ENCODE measurements at places on chromosomes 6 and 20.

DNA sequence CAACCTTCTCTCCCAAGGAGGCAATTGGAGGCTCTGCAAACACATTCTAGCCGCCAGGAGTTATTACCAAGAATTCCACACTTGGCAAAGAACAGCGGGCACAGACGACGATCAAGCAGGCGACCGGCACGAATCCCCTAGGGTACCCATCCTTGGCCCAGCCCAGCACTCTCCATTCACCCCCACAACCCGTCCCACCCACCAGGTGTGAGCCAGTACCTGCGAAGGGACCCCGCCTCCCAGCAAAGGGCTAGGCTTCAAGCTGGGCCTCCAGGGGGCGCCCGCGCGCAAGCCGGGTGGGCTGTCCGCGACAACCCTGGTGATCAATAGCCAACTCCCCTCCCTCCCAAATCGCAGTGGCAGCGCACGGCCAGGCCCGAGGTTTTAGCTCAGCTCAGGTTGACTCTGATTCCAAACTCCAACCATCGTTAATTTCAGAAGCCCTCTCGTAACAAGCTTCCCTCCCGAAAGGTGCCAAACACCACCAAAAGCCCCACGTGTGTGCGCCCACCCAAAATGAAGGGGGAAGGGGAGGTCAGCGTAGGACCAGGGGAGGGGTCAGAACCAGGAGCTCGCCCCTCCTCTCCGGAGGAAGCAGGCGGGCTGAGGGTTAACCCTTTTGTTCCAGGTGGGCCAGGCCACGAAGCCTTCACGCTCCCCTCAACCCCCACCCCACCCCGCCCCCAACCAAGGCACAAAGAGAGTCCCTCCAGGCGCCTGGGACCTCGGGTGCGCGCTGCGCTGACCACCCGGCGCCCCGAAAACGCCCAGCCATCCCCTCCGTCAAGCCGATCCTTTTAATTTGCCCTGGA lies 2.1 kb downstream of the SALL4 start:
- no peak for DNase-seq

DNA sequence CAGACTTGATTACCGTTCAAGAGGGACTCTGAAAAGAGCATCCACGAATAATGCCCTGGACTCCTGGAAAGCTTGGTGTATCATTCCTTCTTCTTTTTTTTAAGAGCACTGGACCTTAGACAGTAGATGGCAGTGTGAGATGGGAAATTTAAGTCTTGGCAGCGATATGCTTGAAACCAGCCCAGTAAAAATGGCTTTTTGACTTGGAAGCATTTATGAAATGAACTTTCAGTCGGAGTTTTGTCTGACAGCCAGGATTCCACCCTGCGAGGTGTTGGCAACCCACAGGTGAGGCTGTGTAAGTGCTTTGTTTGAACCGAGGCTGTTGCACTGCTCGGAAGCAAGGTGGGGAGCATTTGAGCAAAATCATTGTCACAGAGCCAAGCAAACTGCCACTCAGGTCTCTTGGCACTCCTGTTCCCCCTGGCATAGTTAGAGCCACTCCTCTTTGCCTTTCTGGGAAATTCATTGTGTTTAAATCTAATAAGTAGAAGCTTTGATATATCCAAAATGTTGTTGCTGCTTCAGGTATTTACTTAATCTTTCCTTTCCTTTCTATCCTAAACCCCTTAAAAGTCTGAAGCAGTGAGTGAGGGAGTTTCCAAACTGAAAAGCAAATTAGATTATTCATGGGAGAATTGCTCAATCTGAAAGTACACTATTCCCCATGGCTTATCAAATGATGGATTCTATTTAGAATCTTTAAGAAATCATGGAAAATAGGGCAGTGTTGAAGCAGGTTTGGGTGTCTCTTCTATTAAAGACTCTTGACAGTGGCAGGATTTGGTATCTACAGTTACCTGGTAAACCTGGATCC lies 272.8 kb upstream of the SLC35B3 start:
- peak; percentile 2 for DNase-seq

GRCh38 chr6:29584821-29585220 lies at the start of gene OR2H2:
Gene OR2H2, plus strand, starts transcription at chr6:29585121. Its CDS starts 2,824 bp downstream, at chr6:29587945.
- DNase-seq, result no peak

- no peak for DNase-seq
Measured at GRCh38 chr6:74259981-74260380, 564.0 kb downstream of the CD109 start.

GRCh38 chr6:50829898-50830444 lies 11.3 kb downstream of the TFAP2B start:
- no peak for DNase-seq

GRCh38 chr6:112466373-112467151 lies 119.4 kb downstream of the RFPL4B start:
- no peak for DNase-seq

DNA sequence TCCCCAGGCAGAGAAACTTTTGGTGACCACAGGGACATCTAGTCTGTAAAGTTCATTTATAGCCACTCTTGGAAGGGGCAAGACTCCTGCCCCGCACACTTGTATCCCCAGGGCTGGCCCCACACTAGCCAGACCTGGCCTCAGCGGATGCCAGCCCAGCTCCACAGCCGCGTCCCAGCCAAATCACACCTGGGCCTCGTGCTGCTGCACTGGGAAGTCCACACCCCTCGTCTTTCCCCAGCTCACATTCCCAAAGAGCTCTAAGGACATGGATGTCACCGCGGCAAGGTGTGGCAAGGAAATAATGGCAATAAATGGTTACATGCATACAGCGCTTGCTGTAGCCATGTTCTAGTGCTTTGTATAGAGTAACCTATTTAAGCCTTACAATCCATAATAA lies 8.6 kb downstream of the IP6K3 start:
- DNase-seq, result no peak

GRCh38 chr6:19470333-19470732 lies 366.8 kb upstream of the ID4 start:
- DNase-seq, result no peak

- peak; percentile 11 for DNase-seq
Measured at GRCh38 chr6:3193102-3193849, 34.2 kb downstream of the TUBB2B start.

- no peak for DNase-seq
Measured at GRCh38 chr6:12582421-12583110, 134.0 kb upstream of the PHACTR1 start.

GRCh38 chr20:19715986-19716385 lies 42.1 kb upstream of the RIN2 start:
- no peak for DNase-seq

GRCh38 chr6:117558818-117559217 lies 43.5 kb downstream of the GOPC start:
- DNase-seq, result no peak

Measured in hippocampal formation (tissue), 2 donors.